Stimulated activated CD4-positive, alpha-beta T cell treated with anti-CD3 and anti-CD28 coated beads, Interleukin-12 subunit alpha, Interleukin-12 subunit beta, amount 100 ng/mL, for 4 hours (primary cell): ENCODE measurements at places on chromosomes 1 and 21.

GRCh38 chr1:78060857-78061563 is 15.2 kb downstream of the GIPC2 start:
- DNase-seq, result no peak

GRCh38 chr21:45211661-45212060 is 76.0 kb downstream of the POFUT2 start:
- no peak for DNase-seq

- no peak for DNase-seq
These were observed 167.2 kb upstream of the IRF2BP2 start for GRCh38 chr1:234776876-234777855.

DNA sequence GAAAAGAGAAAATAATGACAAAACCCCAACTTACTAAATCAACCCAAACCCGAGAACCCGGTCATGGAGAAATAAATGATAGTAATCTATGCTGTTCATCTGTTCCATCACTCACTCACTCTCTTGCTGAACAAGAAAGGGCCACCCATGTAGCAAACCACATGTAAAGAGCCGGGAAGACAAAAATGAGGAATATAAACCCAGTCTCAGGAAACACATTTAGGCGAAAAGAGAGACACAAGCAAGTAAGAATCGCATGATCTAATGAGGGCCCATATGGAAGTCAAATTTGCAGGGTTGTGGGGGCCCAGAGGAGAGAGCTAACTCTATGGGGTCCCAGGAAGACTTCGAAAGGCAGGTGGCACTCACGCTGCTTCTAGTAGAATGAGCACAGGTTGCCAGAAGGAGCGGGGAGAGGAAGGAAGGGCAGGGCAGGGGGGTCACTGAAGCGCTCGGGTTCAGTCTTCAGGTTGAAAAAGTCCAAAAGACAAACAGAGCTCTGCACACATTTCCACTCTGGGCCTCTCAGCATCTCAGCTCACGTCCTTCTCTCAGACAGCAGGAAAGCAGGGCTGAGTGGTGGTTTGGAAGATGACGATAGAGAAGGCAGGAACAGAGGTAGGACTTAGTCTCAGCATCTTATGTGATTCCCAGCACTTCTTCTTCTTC is 142.9 kb upstream of the KRTAP19-8 start:
- no peak for DNase-seq

- DNase-seq, result no peak
These were observed 147.2 kb upstream of the PROX1 start for GRCh38 chr1:213840575-213840974.

DNA sequence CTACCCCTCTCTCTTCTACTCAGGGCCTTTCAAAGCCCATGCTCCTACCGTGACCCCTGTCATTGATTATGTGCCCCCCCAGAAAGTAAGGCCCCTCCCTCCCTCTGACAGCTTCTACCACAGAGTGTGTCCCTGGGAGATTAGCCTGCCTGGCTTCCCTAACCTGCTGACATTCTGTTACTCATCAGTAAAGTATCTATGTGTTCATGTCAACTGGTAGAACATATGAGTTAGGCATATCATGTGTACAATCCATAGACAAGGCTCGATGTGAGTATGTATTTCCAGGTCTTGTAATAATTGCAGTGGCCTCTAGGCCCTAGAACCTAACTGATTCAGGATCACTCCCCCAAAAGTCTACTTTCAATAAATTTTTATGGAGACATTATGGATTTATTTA is 120.0 kb downstream of the GIPC2 start:
- no peak for DNase-seq

GRCh38 chr21:29022166-29022565 is 2.3 kb upstream of the USP16 start:
- DNase-seq, result no peak

DNA sequence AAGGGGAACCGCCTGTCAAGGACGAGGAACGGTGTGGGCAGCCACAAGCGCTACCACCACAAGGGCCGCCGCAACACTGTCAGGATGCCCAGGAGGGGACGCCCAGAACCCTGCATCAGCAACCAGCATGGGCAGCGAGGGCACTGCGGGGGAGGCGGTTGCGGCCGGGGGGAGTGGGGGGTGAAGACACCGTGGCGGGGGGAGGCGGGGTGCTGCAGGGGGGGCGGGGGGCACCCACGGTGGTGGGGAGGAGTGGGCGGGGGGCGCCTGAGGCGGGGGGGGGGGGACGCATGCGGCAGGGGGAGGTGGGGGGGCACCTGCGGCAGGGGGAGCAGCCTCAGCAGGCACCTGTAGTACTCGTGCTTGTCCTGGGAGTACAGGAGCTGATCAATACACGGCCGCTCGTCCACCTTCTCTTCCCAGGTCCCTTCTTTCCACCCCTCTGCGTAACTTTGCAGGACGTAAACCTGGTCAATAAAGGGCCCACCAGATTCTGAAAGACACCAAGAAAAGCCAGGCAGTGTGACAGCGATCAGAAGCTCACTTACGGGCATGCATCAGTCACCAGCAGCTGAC is 4.6 kb downstream of the POFUT2 start:
- no peak for DNase-seq

DNA sequence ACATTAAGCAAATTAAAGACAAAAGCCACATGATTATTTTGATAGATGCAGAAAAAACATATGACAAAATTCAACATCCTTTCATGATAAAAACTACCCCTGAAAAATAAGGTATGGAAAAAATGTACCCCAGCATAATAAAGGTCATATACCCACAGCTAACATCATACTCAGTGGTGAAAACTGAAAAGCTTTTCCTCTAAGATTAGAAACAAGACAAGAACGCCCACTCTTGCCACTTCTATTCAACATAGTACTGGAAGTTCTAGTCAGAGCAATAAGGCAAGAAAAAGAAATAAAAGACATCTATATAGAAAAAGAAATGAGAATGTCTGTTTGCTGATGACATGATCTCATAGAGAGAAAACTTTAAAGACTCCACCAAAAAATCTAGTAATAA is 20.7 kb downstream of the ERO1B start:
- no peak for DNase-seq

GRCh38 chr1:53141487-53142055 is 867 bp downstream of the SLC1A7 start:
- no peak for DNase-seq

GRCh38 chr1:220380885-220381284 is 108.6 kb upstream of the RAB3GAP2 start:
- DNase-seq, result no peak

GRCh38 chr1:20339811-20340457 is 49.3 kb downstream of the VWA5B1 start:
- DNase-seq, result no peak

- no peak for DNase-seq
These were observed 27.9 kb upstream of the KIRREL1 start for GRCh38 chr1:157965584-157965983.

GRCh38 chr1:24897263-24898151 is 32.6 kb downstream of the RUNX3 start:
- DNase-seq, result no peak

GRCh38 chr1:184693011-184693410 is 61.6 kb downstream of the EDEM3 start:
- DNase-seq, result no peak

- DNase-seq, result no peak
These were observed 1.6 kb downstream of the PHF13 start for GRCh38 chr1:6614929-6615785.

GRCh38 chr1:161054232-161054631 is 8.5 kb upstream of the USF1 start:
- no peak for DNase-seq

DNA sequence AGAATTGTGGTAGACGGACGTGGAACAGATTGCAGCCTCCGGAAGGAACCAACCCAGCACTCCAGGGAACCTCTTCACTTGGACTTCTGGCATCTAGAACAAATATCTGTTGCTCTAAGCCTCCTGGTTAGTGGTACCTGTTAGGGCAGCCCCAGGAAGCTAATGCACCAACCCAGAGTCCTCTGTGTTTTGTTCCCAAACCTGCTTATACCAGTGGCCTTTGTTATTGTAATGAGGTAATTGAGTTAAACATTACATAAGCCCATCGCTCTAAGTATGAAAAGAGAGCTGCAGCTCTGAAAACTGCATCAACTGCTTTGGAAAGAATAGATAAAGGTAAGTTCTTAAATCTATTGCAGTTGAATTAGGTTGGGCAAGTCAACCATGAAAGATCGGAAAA is 516.7 kb downstream of the NPHP4 start:
- no peak for DNase-seq

GRCh38 chr1:53568540-53568939 is 109.3 kb downstream of the DMRTB1 start:
- DNase-seq, result no peak

- DNase-seq, result no peak
These were observed 53.9 kb upstream of the ASPM start for GRCh38 chr1:197200272-197200899.

GRCh38 chr1:18535391-18536210 is 54.9 kb downstream of the KLHDC7A start:
- DNase-seq, result no peak

DNA sequence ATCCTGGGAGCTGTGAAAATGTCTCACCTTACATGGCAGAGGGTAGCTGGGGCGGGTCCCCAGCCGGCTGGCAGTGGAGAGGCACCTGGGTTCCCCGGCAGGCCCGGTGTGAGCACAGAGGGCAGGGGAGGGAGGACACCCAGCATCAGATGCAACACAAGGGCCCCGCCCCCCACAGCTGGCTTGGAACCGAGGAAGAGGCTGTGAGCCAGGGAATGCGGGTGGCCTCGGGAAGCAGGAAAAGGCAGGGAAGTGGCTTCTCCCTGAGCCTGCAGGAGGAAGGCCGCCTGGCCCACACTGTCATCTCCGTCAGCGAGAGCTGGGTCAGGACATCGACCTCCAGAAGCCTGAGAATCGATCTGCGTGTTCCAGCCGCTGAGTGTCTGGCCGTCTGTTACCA is 87.3 kb downstream of the SIK1 start:
- DNase-seq, result no peak

- no peak for DNase-seq
These were observed 281.1 kb downstream of the PTPRU start for GRCh38 chr1:29517251-29518086.

GRCh38 chr1:207983044-207983635 is 72.2 kb upstream of the CD34 start:
- DNase-seq, result no peak

GRCh38 chr1:78122389-78122788 is 76.6 kb downstream of the GIPC2 start:
- DNase-seq, result no peak

DNA sequence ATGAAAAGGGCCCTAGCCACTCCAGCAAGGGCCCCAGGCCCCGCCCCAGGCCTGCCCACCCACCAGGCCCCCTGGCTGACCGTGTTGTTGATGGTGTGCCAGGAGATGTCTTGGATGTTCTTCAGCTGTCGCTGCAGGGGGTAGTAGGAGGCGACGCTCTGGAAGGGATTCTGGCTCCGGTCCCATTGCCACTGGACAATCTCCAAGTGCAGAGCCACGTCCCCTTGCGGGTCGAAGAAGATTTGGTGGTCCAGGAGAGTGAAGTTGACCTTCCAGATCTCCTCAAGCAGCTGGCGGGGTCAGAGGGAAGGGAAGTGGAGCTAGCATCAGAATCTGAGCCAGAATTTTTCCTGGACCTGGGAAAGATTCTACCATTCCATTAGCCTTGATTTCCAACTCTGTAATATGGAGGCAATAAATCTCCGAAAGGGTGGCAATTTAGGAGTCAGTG is 10.2 kb downstream of the TAS1R2 start:
- DNase-seq, result no peak

DNA sequence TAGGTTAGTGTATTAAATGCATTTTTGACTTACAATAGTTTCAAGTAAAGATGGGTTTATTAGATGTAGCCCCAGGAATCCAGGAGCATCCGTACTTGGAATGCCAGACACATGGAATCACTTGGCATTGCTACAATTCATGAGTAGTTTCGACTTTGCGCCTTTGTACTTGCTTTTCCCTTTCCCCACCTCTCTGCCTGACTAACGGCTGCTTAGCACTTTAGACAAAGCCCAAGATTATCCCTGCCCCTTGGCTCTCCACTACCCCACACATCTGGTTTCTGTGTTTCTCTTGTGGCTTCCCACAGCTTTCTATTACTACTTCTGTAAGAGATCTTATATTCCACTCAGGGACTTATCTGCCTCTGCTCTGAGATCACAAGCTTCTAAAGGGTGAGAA is 397.7 kb upstream of the POU3F1 start:
- no peak for DNase-seq

DNA sequence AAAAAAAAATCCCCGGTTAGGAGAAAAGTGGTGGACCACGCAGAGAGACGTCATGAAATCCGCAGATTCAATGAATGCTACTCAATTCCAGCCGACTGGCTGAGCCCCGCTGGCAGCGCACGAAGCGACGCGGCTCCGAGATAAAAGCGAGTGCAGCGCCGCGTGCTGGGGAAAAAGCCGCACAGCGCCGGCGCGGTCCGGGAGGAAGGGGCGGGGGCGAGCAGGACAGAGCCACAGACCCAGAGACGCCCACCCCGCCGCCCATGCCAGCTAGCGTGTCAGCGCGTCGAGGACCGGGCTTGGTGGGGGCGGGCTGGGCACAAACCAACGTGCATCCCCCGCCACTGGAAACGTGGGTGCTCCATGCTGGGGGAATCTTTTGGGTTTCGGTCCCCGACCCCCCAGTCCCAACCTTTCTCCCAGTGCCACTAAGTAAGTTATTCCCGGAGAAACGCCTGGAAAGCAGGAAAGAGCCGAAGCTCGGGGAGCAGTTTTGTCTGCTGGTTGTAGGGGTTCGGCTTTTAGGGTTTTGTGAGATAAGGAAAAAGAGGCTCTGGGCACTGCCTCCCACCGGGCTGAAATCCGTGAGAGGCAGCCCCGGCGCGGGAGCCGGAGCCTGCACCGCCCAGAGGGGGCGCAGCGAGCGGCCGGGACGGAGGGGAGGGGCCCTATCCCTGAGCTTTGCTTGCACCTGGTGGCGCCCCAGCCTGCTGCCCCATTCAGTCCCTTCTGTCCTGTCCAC is at the start of gene KCNJ6:
KCNJ6 (minus strand) TSS at position 148 of the 742 bp plus-strand sequence. CDS start 75,775 bp downstream, outside the sequence.
- DNase-seq, result no peak

- DNase-seq, result no peak
These were observed 8.2 kb downstream of the LPAR3 start for GRCh38 chr1:84884671-84885389.

- DNase-seq, result no peak
These were observed 7.7 kb upstream of the CD5L start for GRCh38 chr1:157849229-157849875.

- no peak for DNase-seq
These were observed 14.9 kb upstream of the HMGCS2 start for GRCh38 chr1:119783354-119784185.

- peak; percentile 37 for DNase-seq
These were observed 8.0 kb upstream of the NAV1 start for GRCh38 chr1:201530741-201531531.

- DNase-seq, result no peak
These were observed 46.7 kb downstream of the RGS4 start for GRCh38 chr1:163115887-163116286.

GRCh38 chr1:205255941-205256780 is 28.4 kb downstream of the TMCC2 start:
- peak; percentile 85 for DNase-seq

- DNase-seq, result no peak
These were observed 45.1 kb downstream of the TRPM2 start for GRCh38 chr21:44398499-44398898.

DNA sequence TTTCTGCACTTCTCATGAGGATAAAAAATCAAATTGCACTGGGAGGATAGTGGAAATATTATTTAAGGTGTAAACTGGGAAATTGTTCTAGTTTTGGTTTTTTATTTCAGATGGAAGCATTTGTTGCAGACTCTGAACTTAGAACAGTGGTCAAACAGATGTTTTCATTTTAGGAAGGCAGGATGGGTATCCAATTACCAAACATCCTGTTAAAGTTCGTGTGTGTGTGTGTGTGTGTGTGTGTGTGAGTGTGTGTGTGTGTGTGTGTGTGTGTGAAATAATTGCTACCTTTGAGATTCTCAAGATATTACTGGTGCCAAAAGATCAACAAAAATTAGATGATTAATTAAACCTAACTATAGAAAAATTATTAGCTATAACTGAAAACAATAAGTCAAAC is 24.3 kb upstream of the DUSP10 start:
- DNase-seq, result no peak
